ENCODE measurements at places on chromosomes 2 and 18.

GRCh38 chr18:57630754-57631595 lies 9.3 kb upstream of the NARS1 start:
- DNase-seq = no peak

GRCh38 chr2:237886685-237887481 lies 27.5 kb downstream of the RAMP1 start:
- no peak for DNase-seq

DNA sequence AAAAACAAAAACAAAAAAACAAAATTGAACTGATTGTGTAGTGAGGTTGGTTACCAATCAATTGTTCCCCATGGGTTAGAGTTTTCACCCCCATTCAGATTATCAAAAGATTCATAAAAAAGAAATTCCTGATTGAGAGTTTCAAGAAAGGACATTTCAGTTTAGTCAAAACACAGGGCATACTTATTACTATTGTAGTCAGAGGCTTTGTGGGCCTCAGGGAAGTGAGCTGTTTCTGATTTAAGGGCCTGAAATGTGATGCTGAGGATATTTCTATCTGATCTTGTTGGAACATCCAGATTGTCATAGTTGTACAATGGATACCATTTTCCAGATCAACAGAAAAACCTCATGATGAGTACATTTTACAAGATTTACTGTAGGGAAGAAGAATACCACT lies 368.1 kb upstream of the NETO1 start:
- DNase-seq = no peak

GRCh38 chr2:12718015-12718671 lies 1.4 kb downstream of the TRIB2 start:
- no peak for DNase-seq

GRCh38 chr2:26712486-26713465 lies 20.3 kb downstream of the KCNK3 start:
- no peak for DNase-seq
